Activated T-helper 1 cell treated with anti-CD3 and anti-CD28 coated beads, Interleukin-2, amount 50 U/mL, for 16 hours (primary cell): ENCODE measurements at places on chromosomes 5 and 9.

DNA sequence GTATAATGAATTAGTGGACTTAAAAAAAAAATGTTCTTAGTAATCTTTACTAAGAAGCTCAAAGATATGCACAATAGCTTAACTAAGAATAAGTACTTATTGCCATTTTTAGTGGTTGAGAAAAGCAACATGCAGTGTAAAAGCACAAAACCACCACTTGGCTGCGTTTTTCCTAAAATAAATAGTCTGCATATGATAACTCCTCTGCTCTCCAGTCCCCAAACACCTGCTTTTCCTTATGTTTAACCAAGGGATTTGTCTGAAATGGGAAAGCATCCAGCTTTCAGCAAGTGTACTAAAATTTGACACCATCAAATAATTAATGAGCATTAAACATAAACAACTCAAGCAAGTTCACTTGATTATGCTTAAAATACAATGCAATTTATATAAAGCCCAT, 41.4 kb downstream of the PSIP1 start:
- DNase-seq = no peak

- DNase-seq = no peak
These were observed 6.1 kb downstream of the SCAI start for GRCh38 chr9:125137200-125137599.

- no peak for DNase-seq
These were observed 4.6 kb upstream of the NEURL1B start for GRCh38 chr5:172636279-172637050.

DNA sequence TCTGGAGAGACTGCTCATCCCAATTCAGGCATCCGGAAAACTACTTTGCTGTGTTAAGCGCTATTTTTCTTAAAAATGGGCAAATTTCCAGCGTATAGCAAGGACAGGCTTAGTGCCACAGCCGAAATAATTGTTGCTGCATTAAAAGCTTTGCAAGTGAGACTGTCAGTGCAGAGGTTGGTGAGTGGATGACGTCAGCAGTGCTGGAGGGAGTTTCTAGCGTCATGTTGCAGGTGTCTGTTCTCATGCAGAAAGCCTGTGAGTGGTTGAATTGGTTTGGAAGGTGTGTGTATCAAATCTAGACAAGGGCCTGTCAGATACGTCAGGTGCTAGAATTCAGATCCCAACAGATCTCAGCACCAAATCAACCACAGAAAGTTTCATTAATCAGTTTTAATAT, 204.4 kb downstream of the TRIO start:
- DNase-seq = no peak

DNA sequence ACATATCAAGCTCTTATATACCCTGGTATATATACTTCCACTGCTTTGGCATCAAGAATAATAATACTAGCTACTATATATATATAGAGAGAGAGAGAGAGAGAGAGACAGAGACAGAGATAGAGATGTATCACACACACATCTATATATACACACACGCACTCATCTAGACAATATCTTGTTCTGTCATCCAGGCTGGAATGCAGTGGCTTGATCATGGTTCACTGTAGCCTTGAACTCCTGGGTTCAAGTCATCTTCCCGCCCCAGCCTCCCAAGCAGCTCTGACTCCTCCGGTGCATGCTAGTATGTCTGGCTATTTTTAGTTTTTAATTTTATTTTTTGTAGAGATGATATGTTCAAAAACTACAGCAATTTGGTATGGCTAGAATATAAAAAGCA, 22.5 kb downstream of the ANKHD1 start:
- DNase-seq = no peak

GRCh38 chr9:98438666-98439065, 183.2 kb upstream of the TBC1D2 start:
- DNase-seq = no peak

GRCh38 chr5:143886096-143886495, 74.1 kb downstream of the HMHB1 start:
- DNase-seq = no peak

- DNase-seq = no peak
These were observed 575.7 kb downstream of the PDE4D start for GRCh38 chr5:59317774-59318205.

DNA sequence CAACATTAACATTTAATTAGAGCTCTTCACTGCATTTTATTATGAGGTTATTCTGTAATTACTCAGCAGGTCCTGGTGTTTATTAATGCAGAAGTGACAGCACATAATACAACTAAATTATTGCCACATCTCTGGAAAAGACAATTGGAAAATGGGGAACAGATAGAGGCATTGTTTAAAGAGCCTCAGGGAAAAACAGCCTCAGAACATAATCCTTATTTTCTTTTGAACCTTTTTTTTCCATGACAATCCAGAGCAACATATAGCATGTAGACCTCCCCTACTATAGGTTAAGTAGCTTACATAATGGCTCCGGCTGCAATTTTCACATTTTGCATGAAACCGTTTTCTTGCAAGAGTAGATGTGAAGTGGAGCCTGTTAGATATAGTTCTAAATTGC, 87.2 kb downstream of the RMI1 start:
- no peak for DNase-seq

GRCh38 chr9:95640336-95640735, 123.6 kb upstream of the PTCH1 start:
- DNase-seq = no peak

DNA sequence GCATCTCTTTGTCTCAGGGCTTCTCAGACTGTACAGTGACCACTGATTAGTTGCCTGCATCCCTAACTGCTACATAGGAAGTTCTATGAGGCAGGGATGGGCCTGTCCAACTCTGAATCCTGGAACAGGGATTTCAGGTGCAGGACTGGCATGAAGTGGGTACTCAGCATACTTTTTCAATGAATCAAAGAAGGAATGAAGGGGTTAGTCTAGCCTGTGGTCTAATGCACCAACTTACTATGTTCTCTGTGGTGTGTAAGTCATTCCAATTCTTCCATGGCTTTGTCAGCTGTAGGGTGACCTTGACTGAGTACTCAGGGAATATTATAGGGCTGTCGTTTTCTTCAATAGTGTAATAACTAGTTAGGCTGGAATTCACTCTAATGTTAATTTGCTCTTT, 8.3 kb downstream of the COL15A1 start:
- no peak for DNase-seq

DNA sequence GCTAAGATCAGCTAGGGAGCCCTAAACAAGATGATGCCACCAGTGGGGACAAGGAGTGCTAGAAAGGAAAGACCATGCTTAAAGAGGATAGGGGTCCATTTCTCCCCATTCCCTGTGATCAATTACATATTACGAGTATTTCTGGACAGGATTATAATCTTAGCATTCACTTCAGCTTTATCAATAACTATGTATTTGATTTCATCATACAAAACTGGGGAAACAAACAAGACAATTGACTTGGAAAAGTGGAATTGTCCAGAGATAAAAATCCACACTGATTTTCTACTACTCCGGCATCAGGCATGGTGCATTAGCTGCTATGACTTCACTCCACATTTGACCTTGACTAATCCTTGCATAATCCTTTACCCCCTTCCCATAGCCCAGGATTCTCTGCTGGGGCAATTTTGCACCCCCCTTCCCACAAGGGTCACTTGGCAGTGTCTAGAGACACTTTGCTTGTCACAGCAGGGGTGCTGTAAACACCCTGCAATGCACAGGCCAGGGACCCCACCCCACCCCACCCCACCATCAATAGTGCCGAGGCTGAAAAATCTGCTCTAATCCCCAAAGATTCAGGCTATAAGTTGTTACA, 29.9 kb upstream of the UBE2QL1 start:
- DNase-seq = no peak

GRCh38 chr9:35559792-35560530, 45.1 kb upstream of the TESK1 start:
- DNase-seq = no peak

- DNase-seq = no peak
These were observed 19.6 kb upstream of the ISOC1 start for GRCh38 chr5:129074903-129075302.

DNA sequence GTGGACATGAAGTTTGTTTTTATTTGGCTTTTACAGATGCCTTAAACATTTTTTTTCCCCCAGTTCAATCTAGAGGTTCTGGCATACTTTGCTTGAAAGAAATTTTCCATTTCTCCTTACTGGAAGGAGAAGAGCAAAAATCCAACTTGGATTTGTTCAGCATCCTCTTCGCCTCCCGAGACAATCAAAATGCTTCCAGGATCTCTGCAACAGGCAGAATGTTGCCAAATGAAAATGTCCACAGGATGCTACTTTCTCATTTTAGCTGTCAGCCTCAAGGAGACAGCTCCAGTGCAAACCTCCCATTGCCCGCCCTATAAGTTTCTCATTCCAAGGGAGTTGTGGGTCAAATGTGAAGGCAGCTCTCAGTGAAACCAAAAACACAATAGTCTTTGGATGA, 1972.1 kb downstream of the MAT2B start:
- DNase-seq = no peak

DNA sequence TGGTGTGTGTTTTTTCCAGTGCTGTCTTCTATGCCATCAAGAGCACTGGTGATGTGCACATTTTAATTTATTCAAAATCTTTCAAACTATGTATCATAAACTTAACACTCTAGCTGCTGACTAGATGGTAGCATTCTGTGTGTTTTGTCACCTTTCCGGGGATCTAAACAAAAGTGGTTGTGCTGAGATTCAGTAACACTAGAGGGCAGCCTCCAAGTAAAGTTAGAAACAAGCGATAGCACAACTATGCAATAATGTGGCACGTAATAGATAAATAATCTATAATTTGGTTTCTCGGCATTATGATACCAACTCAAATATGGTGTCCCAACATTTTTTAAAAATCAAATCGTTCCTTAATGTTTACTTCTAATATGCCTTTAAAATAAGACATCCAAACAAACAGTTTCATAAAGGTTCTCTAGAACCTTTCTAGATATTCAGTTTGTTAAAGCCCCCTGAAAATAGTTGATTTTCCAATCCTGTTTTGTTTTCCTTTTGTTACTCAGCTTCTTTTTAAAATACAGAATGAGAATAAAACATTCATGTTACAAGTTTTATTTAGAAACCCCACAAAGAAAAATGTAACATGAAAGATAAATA, 16.9 kb downstream of the SEMA6A start:
- DNase-seq = no peak

- DNase-seq = no peak
These were observed 45.4 kb downstream of the SPATA31C2 start for GRCh38 chr9:88092797-88093331.

GRCh38 chr5:159586921-159587320, 256.6 kb upstream of the IL12B start:
- no peak for DNase-seq

GRCh38 chr9:121598167-121598964, 53.1 kb upstream of the DAB2IP start:
- no peak for DNase-seq

- DNase-seq = no peak
These were observed 584 bp downstream of the LMAN2 start for GRCh38 chr5:177350776-177351391.

GRCh38 chr5:130981663-130982062, 183.4 kb downstream of the HINT1 start:
- DNase-seq = no peak

GRCh38 chr9:37538099-37538498, 38.1 kb downstream of the FBXO10 start:
- DNase-seq = no peak

GRCh38 chr5:158952951-158953350, 146.8 kb downstream of the EBF1 start:
- no peak for DNase-seq
